CD4-positive, alpha-beta memory T cell (primary cell): ENCODE measurements at places on chromosomes 16 and 17. TPM values are rescaled to one million over a fixed set of nuclear protein-coding genes. Genes with fewer than 3 reads are reported as not detected.

ABCC11 gene
- not detected for total RNA-seq

DNA sequence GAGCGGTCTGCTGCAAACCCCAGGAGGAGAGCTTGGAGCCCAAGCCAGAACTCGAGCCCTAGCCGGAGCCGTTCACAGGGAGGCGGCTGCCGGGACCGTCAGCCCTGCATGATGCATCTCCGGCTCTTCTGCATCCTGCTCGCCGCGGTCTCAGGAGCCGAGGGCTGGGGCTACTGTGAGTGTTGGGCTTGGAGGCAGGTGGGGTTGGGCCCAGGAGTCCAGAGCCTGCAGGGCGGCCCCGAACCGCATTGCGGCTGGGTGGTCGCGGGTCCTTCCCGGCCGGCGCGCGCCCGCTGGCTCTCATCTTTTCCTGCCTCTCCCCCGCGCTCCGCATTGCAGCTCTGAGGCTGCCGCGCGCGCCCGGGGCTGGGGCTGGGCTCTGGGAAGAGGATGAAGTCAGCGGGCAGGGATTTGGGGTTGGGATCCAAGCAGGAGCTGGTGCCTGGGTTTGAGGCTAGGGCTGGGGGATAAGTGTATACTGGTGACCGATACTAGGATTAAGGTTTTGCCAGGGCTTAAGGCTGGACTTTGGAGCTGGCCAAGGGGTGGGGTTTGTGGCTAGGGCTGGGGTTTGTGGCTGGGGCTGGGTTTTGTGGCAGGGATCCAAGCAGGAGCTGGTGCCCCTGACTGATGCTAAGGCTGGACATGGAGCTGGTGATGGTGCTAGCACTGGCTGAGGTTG, 532 bp downstream of the CNTNAP1 start:
- no peak overlapping the region for H3K27ac ChIP-seq
- H3K4me3 ChIP-seq = peak overlapping the region; percentile 62
- peaks cover 12% of the 10 kb centered on the region for H3K27me3 ChIP-seq

- H3K27me3 ChIP-seq = peaks cover 8% of the 10 kb centered on the region
- no peaks in the 10 kb centered on the region for H3K4me1 ChIP-seq
- H3K27ac ChIP-seq = no peak overlapping the region
- no peak for DNase-seq
- no peak overlapping the region for H3K4me3 ChIP-seq
- no peaks in the 10 kb centered on the region for H3K36me3 ChIP-seq
Measured at GRCh38 chr17:40978575-40979151, 5.5 kb downstream of the KRT40 start.

- no peak for DNase-seq
- H3K4me3 ChIP-seq = no peak overlapping the region
- H3K27ac ChIP-seq = no peak overlapping the region
- H3K4me1 ChIP-seq = no peaks in the 10 kb centered on the region
- H3K27me3 ChIP-seq = no peaks in the 10 kb centered on the region
- H3K36me3 ChIP-seq = peaks cover 12% of the 10 kb centered on the region
Measured at GRCh38 chr16:87445486-87445885, 47.3 kb downstream of the ZCCHC14 start.

DHRS7C gene
- total RNA-seq = not detected

DNA sequence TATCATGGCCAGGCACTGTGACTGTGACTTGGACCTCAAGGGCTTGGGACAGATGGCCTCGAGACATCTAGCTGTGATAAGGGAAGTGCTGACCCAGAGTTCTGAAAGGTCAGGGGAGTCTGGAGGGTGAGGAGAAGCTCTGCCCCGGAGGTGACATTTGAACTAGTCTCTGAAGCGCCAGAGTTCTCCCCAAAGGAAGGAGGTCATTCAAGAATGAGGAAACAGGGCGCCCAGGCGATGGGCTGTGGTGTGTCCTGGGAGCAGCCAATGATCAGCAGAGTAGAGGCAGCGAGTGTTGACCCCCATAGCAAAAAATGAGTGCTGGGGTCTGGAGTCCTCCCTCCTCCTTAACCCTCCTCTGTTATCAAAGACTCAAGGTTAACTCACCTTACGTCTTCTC, 4.9 kb downstream of the STARD3 start:
- H3K4me3 ChIP-seq = no peak overlapping the region
- peaks cover 66% of the 10 kb centered on the region for H3K4me1 ChIP-seq
- no peaks in the 10 kb centered on the region for H3K36me3 ChIP-seq
- H3K27me3 ChIP-seq = no peaks in the 10 kb centered on the region
- no peak overlapping the region for H3K27ac ChIP-seq
